ENCODE measurements at places on chromosomes 1 and 21.

- no peak for DNase-seq
These were observed 25.8 kb upstream of the LRRC8C start for GRCh38 chr1:89607156-89607555.

- DNase-seq: no peak
These were observed 23.2 kb upstream of the SYCP1 start for GRCh38 chr1:114831276-114831994.

GRCh38 chr1:193183019-193183627, 3.3 kb downstream of the B3GALT2 start:
- no peak for DNase-seq

DNA sequence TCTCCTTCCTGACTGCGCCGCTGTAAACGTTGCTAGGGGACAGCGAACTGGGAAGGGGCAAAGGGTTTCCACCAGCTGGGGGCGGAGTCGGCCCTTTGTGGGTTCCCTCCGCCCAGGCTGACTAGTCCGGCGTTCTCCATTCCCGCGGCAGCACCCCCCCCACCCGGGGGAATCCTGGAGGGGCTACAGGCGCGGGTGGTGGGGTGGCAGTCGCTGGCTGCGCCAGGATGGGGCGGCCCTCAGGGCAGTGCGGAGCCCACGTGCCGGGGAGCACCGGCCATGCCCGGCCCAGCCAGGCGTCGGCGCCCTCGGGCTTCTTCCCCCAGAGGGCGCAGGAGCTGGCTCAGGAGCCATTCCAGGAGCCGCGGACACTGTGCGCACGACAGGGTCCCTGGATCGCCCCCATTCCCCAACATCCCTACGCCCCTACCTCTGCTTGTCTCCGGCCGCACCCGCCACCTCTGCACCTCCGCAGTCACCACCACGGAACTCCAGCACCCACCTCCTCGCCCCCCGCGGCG, 476 bp downstream of the BATF3 start:
- peak; percentile 55 for DNase-seq

- DNase-seq: no peak
These were observed 20.3 kb downstream of the AJAP1 start for GRCh38 chr1:4674676-4675075.

GRCh38 chr1:99548943-99549605, 96.8 kb upstream of the PALMD start:
- no peak for DNase-seq

GRCh38 chr1:210505601-210506496, 177.1 kb downstream of the HHAT start:
- no peak for DNase-seq

DNA sequence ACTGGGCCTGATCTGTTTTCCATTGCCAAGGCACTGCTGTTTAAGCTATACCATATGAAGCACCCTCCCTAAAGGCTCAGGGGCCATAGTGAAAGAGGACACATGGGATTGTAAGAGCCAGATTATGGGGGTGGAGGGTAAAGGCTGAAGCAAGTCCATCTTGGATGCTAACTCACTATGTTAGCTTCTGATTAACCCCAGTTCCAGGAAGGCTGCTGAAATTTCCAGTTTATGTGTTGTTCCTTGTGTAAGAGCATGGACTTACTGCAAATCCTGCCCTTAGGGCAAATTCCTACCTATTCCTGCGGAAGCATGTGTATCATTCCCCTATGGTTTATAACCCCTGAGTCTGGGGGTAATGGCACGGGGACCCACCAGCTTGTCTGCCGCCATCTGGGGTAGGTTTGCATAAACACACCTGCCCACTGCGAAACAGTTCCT, 91.8 kb upstream of the SERBP1 start:
- no peak for DNase-seq

DNA sequence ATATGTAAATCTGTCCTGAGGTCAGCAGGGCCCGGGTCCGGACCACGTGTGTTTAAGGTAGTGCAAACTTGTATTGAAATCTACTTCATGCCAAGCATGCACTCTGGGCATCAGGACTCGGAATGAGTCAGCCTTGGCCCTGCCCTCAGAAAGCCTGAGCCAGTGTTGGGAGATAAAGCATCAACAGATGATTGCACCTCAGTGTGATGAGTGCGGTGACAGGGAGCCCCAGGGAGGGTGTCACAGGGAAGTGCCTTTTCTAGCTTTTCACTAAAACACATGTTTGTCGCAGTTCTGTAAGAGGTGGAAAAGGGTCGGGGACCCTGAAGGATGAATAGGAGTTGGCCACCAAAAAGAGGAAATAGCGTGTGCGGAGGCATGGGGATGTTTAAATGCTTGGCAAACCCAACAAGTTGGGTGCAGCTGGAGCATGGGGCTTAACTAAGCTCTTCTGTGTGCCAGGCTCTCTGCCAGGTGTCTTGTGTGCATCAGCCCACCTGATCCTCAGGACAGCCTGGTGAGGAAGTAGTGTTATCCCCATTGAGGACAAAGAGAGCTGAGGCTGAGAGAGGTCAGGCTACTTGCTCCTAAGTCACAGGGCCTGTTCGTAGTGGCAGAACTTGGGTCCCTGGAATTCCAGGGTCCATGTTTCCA, 48.2 kb upstream of the EPB41 start:
- DNase-seq: no peak

GRCh38 chr1:8671306-8671917, 146.0 kb downstream of the RERE start:
- DNase-seq: no peak

DNA sequence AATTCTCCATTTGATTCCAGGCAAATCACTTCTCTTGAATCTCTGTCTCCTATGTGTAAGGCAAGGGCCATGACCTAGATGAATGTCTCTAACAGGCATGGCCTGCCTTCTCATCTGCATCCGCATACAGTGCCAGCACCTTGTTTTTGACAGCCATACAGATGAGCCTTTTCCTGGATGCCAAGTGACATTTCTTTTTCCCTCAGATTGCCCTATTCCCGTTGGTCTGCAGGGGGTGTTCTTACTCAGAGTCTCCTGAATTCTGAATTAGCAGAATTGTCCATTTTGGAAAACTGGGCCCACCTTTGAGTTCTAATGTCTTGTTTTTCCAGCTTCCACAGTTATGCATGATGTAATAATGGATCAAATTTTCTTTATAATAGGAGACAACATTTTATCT, 88.0 kb upstream of the ADAR start:
- DNase-seq: no peak

DNA sequence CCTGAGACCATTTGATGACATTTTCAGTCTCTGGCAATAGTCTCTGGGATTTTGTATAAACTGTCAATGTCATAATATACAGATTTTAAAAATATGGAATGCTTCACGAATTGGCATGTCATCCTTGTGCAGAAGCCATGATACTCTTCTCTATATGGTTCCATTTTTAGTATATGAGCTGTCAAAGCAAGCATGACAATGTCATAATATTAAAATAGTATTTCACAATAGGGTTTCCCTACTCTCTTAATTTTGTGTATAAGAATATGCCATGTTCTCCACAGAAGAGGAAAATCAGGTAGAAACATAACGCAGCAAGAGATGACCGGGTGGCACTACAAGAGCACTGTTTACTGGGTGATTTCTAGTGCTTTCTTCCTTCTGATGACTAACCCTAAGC, 8.3 kb upstream of the DIPK1A start:
- no peak for DNase-seq

- no peak for DNase-seq
These were observed 66.3 kb upstream of the FGGY start for GRCh38 chr1:59230622-59231021.

DNA sequence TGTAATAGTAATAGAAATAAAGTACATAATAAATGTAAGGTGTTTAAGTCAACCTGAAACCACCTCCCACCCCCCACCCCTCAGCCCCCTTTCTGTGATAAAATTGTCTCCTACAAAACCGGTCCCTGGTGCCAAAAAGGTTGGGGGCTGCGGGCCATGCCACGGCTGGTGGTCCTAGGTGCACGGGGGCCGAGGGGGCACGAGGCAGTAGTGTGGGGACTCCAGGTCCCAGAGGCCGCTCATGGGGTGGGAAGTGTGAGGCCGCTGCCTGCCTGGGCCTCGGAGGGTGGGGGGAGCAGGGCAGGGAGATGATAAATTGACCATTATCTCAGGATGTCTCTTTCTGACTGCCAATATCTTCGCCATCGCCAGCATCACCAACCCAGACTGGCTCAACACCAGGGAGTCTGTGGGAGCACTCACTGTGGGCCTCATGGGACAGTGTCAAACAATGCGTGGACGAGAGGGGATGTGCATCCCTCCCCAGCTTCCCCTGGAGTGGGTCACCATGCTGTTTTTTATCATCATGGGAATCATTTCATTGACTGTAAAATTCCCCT, 6.5 kb downstream of the ZBTB17 start:
- no peak for DNase-seq

DNA sequence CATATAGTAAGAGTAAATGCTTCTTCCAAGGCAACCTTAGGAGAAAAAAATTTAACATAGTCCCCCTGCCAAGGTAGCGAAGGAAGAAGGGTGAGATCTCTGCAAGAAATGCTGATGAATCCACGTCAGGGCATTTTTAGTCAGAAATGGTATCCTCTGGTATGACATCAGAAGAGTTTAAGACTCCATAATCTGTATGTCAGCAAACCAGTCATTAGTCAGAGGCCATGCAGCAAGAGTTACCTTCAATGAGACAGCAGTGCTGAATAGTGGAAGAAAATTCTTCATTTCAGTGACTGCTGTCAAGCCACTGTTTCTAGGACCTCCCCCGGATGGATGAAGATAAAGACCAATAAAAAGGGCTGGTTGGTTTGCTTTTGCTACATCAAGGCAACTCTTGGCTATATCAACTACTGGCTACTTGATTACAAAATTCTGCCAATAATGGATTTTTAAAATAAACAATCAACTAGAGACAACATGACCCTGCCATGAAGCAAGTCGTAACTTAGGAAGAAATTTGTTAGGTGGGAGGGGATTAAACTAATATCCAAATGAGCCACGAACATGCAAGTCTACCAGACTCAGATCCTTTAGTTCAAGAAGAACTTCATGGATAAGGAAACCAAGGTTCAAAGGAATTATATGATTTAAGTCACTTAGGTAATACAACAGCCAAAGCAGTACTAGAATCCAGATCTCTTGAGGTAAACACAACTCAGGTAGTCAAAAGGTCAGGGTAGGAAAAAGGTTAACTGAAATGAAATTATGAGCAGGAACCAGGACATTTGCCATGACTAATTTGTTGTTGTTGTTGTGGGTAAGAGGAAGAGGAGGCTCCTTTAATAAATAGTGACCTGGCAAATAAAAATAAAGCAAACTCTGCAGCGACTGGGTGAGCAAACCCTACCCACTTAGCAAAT, 25.6 kb upstream of the GUCA2A start:
- no peak for DNase-seq

DNA sequence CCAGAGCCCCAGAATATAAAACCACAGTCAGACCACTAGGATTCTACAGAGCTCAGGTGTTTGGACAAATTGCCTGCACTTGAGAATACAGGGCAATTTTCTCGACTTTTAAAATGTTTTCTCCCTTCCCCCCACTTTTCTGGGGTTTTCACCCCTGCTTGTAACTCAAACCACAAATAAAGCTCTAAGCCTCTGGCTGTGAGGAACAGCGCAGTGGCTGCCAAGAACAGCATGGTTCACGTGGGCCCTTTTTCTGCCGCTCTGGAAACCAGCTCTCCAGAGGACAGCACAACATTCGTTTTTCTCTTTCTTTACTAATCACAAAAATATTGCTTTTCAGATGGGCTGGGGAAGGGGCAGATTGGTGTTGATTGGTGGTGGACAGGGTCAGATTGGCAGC, 102.2 kb upstream of the JUN start:
- DNase-seq: no peak

GRCh38 chr21:31921079-31921478, 48.3 kb downstream of the HUNK start:
- no peak for DNase-seq

DNA sequence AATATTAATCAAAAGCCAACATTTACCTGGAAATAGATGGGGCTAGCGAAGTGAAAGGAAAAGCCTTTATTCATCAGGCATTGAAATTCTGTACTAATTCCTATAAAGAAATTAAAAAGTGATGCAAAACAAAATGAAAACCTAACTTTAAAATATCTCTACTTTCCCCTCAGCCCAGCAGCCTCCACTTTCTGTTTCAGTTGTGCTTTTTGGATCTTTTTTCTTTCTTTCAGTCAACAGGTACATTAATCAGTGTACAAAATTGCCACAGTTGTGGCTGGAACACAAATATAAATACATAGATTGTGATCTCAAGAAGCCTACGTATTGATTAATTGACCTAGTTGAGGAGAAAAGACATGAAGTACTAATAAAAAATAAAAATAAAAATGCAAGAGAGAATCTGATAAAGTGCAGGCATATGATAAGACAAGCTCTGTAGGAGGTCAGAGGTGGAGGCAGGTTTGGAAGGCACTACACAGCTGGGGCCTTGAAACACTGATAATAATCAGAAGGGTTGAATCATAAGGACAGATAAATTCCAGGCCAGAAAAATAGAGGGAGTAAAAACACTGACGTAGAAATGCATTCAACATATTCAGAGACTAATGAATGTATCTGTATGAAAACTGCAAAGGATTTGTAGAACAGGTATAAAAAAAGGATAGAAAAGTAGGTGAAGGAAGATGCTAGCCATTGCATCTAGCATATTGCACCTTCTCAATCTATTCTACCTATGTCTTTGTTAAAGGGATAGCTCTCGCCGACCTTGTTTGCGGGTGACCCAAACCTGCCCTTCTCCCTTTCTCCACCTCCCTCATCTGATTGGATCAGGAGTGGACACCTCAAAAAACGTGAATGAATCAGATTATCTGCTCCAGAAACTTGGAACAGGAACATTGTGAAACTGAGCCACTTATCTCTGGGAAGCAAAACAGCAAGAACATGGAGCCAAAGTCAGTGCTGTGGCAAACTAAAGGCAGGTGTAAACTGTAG, 607.8 kb upstream of the ADGRL2 start:
- DNase-seq: no peak

GRCh38 chr1:29256979-29257804, 20.9 kb downstream of the PTPRU start:
- DNase-seq: peak; percentile 73

GRCh38 chr1:208129487-208129886, 114.7 kb downstream of the PLXNA2 start:
- DNase-seq: no peak
